HEK293T (cell line): ENCODE measurements at places on chromosomes 2 and 18.

DNA sequence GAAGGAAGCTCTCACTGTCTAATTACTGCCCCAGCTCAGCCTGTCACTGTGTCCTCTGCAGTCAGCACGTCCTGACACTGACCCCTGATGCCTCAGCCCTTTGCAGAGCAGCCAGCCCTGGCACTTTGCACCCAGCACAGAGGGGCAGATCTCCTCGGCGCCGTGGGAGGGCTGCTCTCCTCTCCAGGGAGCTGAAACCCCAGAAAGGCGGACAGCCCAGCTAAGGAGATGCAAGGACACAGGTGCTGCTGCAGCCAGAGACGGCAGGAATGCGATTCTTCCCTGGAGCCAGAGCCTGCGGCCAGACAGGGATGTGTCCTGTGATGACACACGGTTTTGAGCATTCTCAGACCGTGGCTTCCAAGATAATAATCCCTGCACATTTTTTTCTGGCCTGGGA is 34.5 kb upstream of the SIX3 start:
- DNase-seq, result no peak

- DNase-seq, result no peak
Measured at GRCh38 chr2:85008252-85008651, 37.3 kb downstream of the KCMF1 start.

GRCh38 chr2:41926614-41927580 is 120.9 kb upstream of the PKDCC start:
- no peak for DNase-seq

- no peak for DNase-seq
Measured at GRCh38 chr2:127155028-127155581, 48.2 kb upstream of the BIN1 start.

GRCh38 chr2:203869223-203870042 is 1.9 kb downstream of the CTLA4 start:
- DNase-seq, result no peak

DNA sequence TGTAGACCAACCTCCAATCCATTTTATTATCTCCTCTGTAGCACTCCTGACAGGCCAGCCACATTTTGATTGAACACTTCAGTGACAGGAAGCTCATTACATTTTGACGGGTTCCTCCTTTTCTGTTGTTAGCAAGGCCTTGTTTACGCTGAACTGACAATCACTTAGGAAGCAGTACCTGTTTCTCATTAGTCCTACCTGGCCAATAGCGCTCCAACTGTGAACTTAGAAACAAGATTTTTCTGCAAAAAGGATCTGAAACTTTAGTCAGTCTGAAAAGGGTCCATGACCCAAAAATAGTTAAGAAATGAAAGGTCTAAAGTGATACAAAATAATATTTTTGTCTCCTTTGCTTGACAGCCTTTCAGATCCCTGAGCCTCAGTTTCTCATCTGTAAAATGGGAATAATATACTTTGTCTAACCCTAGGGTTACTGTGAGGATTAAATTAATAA is 119.6 kb upstream of the MSTN start:
- DNase-seq, result no peak

DNA sequence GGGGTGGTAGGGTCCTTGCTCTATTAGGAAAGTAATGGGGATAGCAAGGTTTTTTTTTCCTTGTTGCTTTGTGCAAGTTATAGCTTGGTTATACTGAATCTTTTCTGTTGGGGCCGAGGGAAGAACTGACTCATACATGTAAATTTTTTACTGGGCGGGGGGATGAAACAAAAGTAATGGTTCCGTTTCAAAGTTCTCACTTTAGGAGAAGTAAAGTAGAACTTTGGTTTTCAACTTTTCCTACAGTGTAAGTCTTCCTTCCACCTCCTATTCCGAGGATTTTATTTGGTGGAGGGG is 1.1 kb downstream of the AFTPH start:
- no peak for DNase-seq

DNA sequence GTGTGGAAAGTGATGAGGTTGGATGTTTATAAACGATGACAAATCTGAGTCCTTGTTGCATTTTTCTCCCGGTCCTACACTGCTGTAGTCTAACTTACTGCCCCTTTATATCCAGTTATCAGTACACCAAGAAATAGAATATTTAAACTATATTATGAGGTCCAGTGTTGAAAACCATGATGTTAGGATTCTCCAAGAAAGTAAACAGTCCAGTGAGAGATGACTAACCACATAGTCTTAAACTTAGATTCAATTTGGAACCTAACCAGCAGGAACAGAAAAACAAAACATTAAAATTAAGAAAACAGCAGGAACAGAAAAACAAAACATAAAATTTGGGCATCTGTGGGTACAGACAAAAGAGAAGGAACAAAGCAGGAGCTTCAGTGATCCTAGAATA is 143.2 kb downstream of the TPGS2 start:
- DNase-seq, result no peak

- DNase-seq, result no peak
Measured at GRCh38 chr2:239262484-239263230, 138.2 kb downstream of the HDAC4 start.

DNA sequence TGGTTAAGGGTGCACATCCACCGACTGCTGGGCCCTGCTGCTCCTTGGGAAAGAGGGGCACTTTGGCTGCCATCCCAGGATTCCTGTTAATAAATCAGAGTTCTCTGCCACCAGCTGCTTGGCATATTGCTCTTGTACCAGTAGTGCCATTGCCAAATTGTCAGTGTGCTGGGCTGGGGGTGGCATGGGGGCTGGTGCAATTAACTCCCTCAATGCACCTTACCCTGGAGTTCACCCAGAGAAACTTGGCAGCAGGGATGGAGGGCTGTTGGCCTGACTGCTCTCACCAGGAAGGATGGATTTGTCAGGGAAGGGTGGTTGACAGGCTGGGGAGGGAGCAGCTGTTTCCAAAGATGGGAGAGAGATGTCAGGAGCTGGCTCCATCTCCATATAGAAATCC is 94.6 kb upstream of the SKOR2 start:
- DNase-seq, result no peak

- DNase-seq, result no peak
Measured at GRCh38 chr18:34710458-34710914, 388 bp downstream of the DTNA start.
